Natural killer cell (primary cell): ENCODE measurements at places on chromosomes 5 and 9. TPM values are rescaled to one million over a fixed set of nuclear protein-coding genes. Genes with fewer than 3 reads are reported as not detected.

GRCh38 chr5:55629815-55630214 lies 82.3 kb downstream of the SLC38A9 start:
- H3K4me1 ChIP-seq: no peaks in the 10 kb centered on the region
- H3K36me3 ChIP-seq: peaks cover 5% of the 10 kb centered on the region
- H3K4me3 ChIP-seq: no peak overlapping the region

DNA sequence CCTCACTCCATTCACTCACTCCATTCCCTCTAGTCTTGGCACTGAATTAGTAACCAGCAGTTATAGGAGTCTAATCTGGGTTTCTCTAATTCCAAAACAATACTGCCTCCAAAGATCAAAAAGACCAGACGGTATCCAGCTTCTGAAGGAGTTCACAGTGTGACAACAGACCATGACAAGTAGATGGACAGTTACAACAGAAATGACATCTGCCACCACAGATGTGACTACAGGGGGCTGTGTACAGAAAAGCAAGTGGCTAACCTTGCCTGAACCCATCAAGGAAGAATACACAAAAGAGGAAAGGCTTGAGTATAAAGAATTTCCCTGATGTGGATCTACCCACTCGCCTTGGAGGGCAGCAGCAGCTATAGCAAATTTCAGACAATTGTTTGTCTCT lies 112.4 kb downstream of the ACTL7B start:
- H3K4me1 ChIP-seq: no peaks in the 10 kb centered on the region
- no peaks in the 10 kb centered on the region for H3K36me3 ChIP-seq
- no peak overlapping the region for H3K4me3 ChIP-seq
- no peaks in the 10 kb centered on the region for H3K27me3 ChIP-seq

DNA sequence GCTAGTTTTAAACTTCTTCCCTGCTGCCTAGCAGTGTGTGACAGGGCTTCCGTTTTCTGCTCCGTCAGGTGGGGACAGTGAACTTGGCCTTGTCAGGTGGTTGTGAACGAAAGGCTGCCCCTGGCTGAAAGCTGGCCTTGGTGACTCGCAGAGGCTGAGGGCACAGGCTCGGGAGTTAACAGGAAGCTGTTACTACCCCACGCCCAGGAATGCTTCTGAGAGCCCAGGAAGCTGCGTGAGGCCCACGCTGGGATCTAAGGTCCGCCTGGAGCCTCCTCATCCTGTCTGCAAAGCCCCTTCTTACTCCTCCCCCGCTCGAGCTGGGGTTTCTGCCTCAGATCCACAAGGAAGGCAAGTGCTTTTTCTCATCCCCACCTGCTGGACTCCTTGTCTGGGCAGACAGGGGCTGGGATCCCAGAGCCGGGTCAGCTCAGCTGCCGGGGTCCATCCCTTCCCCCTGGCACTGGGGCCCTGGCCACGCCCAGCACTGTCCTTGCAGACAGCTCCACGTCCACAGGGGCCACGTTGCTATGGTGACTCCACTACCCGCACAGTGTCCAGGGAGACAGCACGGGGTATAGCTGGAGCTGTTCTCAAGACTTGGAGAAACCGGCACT lies 124.7 kb upstream of the TBC1D2 start:
- no peaks in the 10 kb centered on the region for H3K36me3 ChIP-seq
- H3K27me3 ChIP-seq: no peaks in the 10 kb centered on the region
- peaks cover 7% of the 10 kb centered on the region for H3K4me1 ChIP-seq
- no peak for DNase-seq

- no peaks in the 10 kb centered on the region for H3K27me3 ChIP-seq
- H3K36me3 ChIP-seq: peaks cover 3% of the 10 kb centered on the region
- H3K27ac ChIP-seq: peak overlapping the region; percentile 15
- peak overlapping the region; percentile 52 for H3K4me3 ChIP-seq
- no peak for DNase-seq
These were observed 2.9 kb downstream of the SNX18 start for GRCh38 chr5:54520438-54520846.

GRCh38 chr9:4865681-4866080 lies 72.9 kb downstream of the RCL1 start:
- no peaks in the 10 kb centered on the region for H3K4me1 ChIP-seq
- H3K36me3 ChIP-seq: peaks cover 6% of the 10 kb centered on the region
- H3K4me3 ChIP-seq: no peak overlapping the region
- DNase-seq: no peak
- H3K27ac ChIP-seq: no peak overlapping the region
- H3K27me3 ChIP-seq: no peaks in the 10 kb centered on the region

DNA sequence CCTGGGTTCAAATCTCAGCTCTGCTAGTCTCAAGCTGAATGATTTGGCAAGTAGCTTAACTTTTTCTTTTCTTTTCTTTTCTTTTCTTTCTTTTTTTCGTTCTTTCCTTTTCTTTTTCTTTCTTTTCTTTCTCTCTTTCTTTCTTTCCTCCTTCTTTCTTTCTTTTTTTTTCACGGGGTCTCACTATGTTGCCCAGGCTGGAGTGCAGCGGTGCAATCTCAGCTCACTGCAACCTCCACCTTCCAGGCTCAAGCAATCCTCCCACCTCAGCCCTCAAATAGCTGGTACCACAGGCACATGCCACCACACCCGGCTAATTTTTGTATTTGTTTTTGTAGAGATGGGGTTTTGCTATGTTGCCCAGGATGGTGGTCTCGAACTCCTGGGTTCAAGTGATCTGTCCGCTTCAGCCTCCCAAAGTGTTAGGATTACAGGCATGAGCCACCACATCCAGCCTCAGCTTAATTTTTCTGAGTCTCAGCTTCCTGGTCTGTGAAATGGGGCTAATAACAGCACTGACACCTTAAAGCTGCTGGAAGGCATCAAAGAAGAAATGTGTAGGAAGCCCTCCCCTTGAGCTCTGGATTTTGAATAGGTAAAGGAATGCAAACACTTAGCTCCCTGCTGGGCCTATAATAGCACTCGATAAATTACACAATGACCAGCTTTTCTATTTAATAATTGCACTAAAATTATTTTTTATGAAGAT lies 17.5 kb upstream of the PPARGC1B start:
- H3K36me3 ChIP-seq: no peaks in the 10 kb centered on the region
- DNase-seq: no peak
- no peak overlapping the region for H3K4me3 ChIP-seq
- H3K4me1 ChIP-seq: no peaks in the 10 kb centered on the region

- H3K27me3 ChIP-seq: no peaks in the 10 kb centered on the region
- peaks cover 8% of the 10 kb centered on the region for H3K4me1 ChIP-seq
- peak overlapping the region; percentile 92 for H3K27ac ChIP-seq
- peak overlapping the region; percentile 56 for H3K4me3 ChIP-seq
- peak; percentile 41 for DNase-seq
- H3K36me3 ChIP-seq: peaks cover 2% of the 10 kb centered on the region
These were observed 790 bp downstream of the PTAR1 start for GRCh38 chr9:69759021-69759420.

AFAP1L1 gene
- 1.5 TPM for total RNA-seq

- peaks cover 4% of the 10 kb centered on the region for H3K27me3 ChIP-seq
- H3K4me1 ChIP-seq: peaks cover 13% of the 10 kb centered on the region
- peak; percentile 72 for DNase-seq
- peak within 1 kb of the TSS; percentile 68 for H3K4me3 ChIP-seq
- H3K36me3 ChIP-seq: no peaks in the 10 kb centered on the region
- no peak within 1 kb of the TSS for H3K27ac ChIP-seq
These were observed at the start of gene GPRIN1 for GRCh38 chr5:176609724-176610434. Gene GPRIN1, minus strand, starts transcription at chr5:176610156. Its CDS starts 10,322 bp downstream, at chr5:176599834.

CA9 gene
- not detected for total RNA-seq

DNA sequence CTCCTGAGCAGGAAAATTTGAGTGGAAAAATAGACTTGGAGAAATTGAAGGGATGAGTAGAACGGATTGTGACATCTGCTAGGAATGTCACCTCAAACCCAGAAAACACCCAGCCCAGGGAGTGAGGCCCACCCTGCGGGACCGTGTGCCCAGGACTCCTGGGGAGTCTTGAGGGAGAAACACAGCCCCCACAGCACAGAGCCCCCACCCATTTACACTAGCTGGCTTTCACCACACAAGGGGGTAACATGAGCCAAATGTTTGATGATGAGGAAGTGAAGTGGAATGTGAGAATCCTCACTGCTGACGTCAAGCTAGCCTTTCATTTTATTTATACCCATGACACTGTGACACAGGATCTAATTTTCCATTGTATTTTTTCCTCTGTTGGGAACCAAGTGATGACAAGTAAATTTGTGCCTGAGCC lies 42.8 kb upstream of the PDE8B start:
- no peak overlapping the region for H3K27ac ChIP-seq
- H3K4me3 ChIP-seq: no peak overlapping the region
- H3K36me3 ChIP-seq: no peaks in the 10 kb centered on the region
- no peaks in the 10 kb centered on the region for H3K27me3 ChIP-seq
- H3K4me1 ChIP-seq: no peaks in the 10 kb centered on the region
- no peak for DNase-seq

C9 gene
- total RNA-seq: not detected

ADAMTSL2 gene
- not detected for total RNA-seq

- H3K4me3 ChIP-seq: peak overlapping the region; percentile 49
- no peak overlapping the region for H3K27ac ChIP-seq
- DNase-seq: peak; percentile 38
These were observed 819 bp downstream of the LSM11 start for GRCh38 chr5:157744051-157745011.
